Neuronal stem cell (in vitro differentiated cells): ENCODE measurements at places on chromosomes 6 and 20.
A peak's percentile ranks its signal among the peaks of the same experiment; 100 is the strongest.

- DNase-seq: no peak
Measured at GRCh38 chr20:40746251-40746650, 57.2 kb upstream of the MAFB start.

GRCh38 chr6:117425431-117426153 is at the start of gene ROS1:
ROS1 (minus strand) TSS chr6:117425942; CDS start chr6:117425656, 286 bp downstream.
- DNase-seq: no peak

GRCh38 chr20:18093388-18093787 is 35.7 kb upstream of the OVOL2 start:
- no peak for DNase-seq

- no peak for DNase-seq
Measured at GRCh38 chr6:81758221-81758620, 5.7 kb upstream of the TENT5A start.

- DNase-seq: no peak
Measured at GRCh38 chr20:4162766-4163165, 147.4 kb upstream of the RNF24 start.

DNA sequence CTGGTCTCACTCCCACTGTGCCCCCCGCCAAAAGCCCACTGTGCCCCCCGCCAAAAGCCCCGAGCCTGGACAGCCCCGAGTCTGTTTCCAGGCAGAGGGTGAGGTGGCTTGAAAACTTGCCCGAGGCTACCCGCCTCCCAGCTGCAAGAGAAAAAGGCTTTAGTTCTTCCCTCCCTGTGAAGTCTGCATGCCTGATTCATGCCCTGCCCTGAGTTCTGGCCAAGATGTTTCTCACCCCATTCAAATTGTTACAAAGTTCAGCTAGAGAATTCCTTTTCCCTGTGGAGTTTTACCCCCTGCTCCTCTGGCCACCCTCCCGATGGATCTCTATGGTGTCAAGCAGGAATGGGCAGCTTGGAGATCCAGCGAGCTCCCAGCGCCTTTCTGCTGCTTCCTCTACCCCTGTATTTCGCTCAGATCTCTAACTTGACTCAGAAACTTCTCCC is 298.8 kb upstream of the MAP3K7 start:
- DNase-seq: no peak

DNA sequence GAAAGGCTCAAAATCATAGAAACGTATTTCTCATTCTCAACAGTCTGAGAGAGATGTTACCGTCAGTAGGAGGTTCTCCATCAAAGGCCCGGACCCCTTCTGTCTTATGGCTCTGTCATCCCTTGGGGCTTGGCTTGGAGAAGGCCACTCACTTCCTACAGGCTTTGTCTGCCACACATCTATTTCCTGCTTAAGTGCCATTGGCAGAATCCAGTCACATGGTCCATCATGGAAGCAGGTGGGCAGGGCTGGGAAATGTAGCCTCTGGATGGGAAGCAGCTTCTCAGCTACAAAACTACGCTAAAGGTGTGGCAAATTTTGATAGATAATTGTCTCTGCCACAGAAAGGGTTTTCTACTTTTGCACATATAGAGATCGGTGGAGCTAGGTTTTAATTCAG is 12.6 kb upstream of the ZFP64 start:
- no peak for DNase-seq

GRCh38 chr6:80523531-80523997 is 417.1 kb downstream of the BCKDHB start:
- peak; percentile 26 for DNase-seq

- no peak for DNase-seq
Measured at GRCh38 chr20:24701668-24702067, 232.2 kb downstream of the SYNDIG1 start.

GRCh38 chr20:38050686-38051085 is 17.1 kb downstream of the RPRD1B start:
- no peak for DNase-seq

GRCh38 chr6:47700596-47700995 is 2.2 kb downstream of the ADGRF4 start:
- DNase-seq: no peak

- no peak for DNase-seq
Measured at GRCh38 chr6:16512544-16513290, 248.5 kb downstream of the ATXN1 start.

DNA sequence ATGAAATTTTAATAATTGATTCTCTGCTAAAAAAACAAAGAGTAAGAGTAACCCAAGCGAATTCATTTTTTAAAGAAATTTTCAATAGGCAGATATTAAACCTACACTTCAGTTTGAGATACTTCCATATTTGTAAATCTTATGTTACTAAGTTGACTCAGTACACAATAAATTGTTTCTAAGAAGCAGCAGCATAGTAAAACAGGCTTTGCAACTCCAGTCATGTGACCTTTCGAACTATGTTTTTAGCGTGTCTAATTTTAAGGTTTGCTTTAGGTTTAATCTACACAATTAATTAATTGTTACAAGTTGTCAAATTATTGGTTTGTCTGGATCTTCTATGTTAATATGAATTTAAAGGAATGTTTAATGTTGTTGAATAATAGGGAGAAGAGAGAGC is 708.9 kb upstream of the CITED2 start:
- no peak for DNase-seq

- DNase-seq: no peak
Measured at GRCh38 chr6:129923530-129924250, 62.6 kb upstream of the TMEM244 start.

DNA sequence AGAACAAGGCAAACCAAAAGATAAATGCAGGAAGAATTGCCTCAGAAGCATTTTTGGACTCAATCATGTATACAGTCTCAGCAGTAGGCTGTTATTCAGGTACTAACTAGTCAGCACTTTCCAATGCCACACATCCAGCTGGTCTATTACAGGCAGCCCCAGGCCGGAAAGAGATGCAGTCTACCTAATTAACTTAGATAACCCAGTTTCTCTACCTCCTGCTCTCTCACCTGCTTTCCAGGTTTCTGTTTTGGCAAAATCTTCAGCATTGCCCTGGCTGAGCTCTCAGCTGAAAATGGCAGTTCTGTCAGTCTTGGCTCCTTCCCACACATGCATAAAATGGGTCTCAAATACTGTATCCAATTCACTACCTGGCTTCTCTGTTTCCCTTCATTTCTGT is 101.3 kb upstream of the UFL1 start:
- DNase-seq: no peak

DNA sequence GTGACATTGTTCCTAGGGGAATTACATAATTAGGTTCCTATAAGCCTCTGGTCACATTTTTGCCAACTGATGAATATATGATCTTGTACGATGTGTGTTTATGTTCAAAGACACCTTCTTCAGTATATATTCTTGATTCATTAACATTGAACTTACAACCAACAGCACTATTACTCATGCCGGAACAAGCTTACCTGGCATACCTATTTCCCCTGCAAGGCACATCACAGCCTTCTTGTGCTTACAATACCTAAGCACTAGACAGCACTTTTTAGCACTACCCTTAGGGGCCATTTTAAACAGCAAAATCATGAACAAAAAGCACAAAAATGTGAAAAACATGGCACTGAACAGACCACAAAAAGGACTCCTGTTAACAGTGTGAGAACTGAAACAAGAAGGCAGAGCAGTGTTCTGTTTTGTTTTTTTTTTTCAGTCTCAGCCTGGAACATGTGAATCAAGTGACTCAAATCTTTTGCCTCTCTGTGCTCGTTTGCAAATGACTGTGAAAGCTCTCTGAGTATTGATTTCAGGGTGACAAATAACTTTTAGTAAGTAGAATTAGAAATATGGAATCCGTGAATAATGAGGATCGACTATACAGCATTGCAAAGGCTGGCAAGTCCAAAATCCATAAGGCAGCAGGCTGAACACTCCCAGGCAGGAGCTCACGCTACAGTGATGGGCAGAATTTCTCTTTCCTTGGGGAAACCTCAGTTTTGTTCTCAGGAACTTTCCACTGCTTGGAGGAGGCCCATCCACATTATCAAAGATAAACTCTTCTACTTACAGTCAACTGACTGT is 102.3 kb upstream of the TSHZ2 start:
- DNase-seq: no peak

DNA sequence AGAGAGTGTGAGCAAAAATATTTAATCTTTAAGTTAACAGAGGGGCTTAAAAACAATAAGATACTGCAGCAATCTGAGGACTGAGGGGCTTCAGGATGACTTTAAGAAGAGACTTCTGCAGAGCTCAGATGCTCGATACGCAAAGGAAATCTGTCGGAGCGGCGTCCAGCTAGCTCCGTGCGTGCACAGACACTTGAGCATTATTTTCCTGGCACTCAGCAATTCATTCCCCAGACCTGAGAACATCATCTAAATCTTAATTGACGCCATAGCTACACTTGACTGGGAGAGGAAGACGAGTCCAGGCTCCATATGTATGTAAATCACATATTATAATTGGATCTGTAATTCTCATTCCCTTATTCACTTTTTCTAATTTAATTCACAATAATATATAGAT is 228.2 kb downstream of the SOD2 start:
- DNase-seq: no peak

DNA sequence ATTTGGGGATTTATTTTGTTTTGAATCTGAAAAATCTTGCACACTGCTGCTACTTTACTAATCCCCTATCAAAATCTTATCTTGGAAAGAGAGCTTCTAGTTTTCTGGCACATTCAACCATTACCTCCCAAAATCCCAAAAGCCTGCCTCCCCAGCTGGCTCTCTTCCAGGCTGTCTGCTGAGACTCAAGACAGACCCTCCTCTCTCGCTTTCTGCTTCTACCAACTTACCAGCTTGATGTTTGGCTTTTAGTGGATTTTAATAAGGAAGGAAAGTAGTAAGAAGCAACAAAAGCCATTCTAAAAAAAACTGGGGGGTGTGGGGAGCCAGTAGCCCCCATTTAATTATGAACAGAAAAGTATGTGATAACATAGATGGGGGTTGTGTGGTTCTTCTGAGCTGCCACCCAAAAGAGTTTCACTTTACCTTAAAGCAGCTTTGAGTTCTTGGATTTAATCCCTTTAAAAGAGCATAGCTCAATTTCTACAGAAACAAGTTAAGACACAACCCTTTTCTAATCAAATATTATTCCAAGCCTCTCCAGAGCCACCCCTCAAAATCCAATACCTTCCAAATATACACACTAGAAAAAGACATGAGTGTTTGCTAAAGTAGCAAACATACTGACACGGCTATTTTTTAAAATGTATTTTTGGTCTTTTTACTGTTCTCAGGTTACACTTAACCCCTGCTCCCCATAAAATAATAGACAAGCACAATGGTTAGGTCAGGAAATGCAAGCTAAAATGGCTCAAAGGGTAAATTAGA is 71.7 kb downstream of the ATP9A start:
- no peak for DNase-seq

DNA sequence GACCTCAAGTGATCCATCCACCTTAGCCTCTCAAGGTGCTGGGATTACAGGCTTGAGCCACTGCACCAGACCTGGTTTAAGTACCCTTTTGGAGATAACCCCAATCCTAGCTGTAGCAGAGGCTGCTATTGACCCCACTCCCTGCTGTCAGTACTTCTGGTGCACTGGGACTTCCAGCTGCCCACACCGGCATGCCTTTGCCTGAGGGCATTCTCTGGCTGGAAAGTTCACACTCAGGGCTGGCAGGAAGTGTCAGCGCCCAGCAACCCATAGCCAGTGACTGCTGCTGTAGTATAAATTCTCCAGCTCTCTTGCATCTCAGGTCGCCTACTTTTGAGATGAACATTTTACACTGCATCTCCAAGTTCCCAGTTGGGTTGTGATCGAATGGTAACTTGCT is 75.3 kb downstream of the UTRN start:
- DNase-seq: no peak

DNA sequence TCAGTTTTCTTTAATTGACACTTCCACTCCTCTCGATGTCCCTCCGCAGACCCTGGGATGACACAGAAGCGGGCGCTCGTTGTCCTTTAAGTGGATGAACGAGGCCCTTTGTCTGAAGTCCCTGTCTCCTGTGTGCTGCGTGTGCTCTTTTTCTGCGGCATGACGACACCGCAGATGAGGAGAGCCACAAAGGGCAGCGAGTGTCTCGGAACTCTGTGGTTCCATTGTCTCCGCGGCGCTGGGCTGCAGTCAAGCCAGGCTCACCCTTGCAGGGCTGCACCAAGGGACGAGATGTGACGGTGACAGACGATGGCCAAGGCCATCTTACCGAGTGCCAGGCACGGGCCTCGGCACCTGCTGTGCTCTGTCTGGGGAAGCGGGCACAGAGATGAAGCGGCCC is 10.6 kb downstream of the PRR18 start:
- DNase-seq: no peak

DNA sequence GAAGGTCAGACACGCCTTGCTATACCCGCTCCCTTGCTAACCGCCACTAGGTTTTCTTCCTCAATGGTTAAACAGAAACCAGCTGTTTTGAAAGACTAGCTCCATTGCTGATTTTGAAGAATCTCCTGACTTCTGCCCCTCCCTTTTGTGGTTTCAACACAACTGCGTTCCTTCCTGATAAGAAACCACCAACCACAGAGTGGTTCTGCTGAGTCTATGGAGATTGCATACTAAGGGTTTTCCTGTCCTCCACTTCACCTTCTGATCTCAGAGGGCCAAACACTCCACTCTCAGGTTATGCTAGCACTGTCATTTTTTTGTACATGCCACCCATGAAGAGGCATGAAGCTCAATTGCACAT is 207.9 kb downstream of the MYLK4 start:
- no peak for DNase-seq

DNA sequence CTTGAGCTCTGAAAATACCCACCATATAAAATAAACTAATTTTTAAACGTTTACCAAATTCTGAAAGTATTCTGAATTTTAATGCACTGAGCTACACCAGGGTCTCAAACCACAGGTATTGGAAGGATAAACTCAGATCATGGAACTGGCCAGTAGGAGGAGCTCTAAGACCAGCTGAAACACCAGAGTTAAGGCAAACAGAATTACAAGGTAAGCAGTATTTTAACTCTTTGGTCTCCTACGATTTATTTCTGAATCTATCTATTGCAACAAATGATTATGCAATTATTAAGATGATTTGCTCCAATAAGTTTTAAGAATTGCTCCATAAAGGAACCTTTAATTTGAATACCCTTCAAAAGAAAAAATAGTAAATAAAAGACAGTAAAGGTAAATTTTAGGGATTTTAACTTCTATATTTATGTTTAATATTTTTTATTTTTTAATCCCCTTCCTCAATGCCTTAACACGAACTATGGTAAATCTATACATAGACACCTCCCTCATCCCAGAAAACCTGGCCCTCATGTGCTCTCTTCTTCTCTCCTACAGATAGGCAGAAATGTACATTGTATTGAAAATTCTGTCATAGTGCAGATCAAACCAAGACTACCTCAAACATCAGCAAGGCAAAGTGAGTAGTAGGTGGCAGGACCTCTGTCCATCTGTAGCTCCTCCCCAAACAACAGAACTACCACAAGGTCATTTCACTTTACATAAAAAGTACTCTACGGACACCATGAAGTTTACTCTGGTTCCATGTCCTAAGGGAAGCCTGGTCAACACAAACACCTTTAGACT is 58.4 kb downstream of the SMLR1 start:
- DNase-seq: peak; percentile 81

- no peak for DNase-seq
Measured at GRCh38 chr6:170553534-170554012, 466 bp upstream of the PSMB1 start.

DNA sequence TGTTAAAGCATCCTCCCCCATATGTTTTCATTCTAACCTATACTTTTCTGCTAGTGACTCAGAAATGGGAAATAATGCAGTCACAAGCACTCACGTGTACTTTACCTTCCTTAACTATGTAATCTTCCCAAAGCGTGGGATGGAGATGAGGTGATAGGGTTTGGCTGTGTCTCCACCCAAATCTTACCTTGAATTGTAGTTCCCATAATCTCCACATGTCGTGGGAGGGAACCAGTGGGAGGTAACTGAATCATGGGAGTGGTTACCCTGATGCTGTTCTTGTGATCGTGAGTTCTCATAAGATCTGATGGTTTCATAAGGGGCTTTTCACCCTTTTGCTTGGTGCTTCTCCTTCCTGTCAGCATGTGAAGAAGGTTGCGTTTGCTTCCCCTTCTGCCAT is 35.4 kb downstream of the AGPAT4 start:
- no peak for DNase-seq
